Neural progenitor cell (in vitro differentiated cells): ENCODE measurements at places on chromosomes 3 and 15. TPM values are rescaled to one million over a fixed set of nuclear protein-coding genes. Genes with fewer than 3 reads are reported as not detected.
A peak's percentile ranks its signal among the peaks of the same experiment; 100 is the strongest.

- DNase-seq, result no peak
These were observed 58.2 kb upstream of the NR2E3 start for GRCh38 chr15:71752128-71752527.

- DNase-seq, result no peak
These were observed 178.8 kb upstream of the SNTN start for GRCh38 chr3:63473641-63474166.

GRCh38 chr3:129230311-129231019, 18.9 kb upstream of the COPG1 start:
- no peak for DNase-seq

DNA sequence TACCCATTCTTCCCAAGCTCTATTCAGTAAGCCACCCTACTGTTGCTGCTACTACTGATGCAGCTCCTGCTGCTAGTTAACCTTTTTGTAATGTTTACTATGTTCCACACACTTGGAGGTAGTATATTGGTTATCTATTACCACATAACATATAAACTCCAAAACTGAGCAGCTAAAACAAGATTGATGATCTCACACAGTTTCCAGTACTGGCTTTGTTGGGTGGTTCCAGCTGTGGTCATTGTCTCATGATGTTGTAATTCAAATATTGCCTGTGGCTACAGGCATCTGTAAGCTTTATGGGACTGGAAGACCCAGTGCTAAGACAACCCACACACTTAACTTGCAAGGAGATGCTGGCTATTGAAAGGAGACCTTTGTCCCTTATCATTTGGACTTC, 556.2 kb upstream of the SUCLG2 start:
- no peak for DNase-seq

Gene CIDEC
- total RNA-seq, result not detected in 2 replicates

Gene MESP2
- total RNA-seq, result 0.19 TPM in 1 of 2 replicates, not detected in the other

GRCh38 chr3:113249111-113249510, 37.8 kb downstream of the BOC start:
- no peak for DNase-seq

- DNase-seq, result peak; percentile 17
These were observed 17.9 kb upstream of the ANKRD28 start for GRCh38 chr3:15815696-15816095.

GRCh38 chr3:159805411-159805772, 183.2 kb upstream of the IL12A start:
- DNase-seq, result no peak

- DNase-seq, result peak; percentile 43
These were observed 310.4 kb downstream of the PLCL2 start for GRCh38 chr3:17195192-17195611.

GRCh38 chr3:136186344-136186743, 9.8 kb downstream of the MSL2 start:
- DNase-seq, result no peak

DNA sequence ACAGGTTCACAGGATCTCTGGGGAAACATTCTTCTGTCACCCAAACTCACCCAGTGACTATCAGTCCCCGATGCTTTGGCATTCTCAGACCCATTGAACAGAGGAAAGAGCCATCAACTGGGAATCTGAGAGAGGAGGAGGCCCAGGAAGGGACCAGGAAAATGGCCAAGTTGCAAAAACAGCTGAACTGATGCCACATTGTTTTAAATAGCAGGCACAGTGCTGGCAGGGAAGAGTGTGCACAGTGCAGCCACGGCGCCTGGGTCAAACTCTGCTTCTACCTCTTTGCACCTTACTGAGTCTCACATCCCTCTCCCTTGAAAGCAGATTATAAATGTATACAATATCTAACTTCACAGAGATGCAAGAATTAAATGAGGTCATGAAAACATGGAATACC, 66.4 kb downstream of the SRGAP3 start:
- DNase-seq, result no peak

Gene STAB1
- 0.06 TPM in 1 of 2 replicates, not detected in the other for total RNA-seq

DNA sequence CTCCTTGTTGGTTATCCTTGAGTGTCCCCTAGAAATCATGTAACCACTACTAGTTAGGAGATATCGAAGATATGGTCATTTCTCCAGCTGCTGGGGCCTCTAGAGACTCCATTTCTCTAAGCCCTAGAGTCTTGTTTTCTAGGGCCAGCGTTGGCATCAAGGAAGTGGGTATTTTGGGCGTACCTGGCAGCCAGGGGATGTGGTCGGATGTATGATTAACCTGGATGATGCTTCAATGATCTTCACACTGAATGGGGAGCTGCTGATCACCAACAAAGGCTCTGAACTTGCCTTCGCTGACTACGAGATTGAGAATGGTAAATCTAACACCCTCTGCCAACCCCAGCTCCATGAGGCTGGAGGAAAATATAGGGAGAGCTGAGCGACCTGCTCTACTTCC, 325.5 kb downstream of the RYR3 start:
- DNase-seq, result no peak

GRCh38 chr3:12981306-12982275, 91.6 kb downstream of the IQSEC1 start:
- no peak for DNase-seq

- DNase-seq, result no peak
These were observed 39.0 kb downstream of the ESYT3 start for GRCh38 chr3:138473391-138473790.

- DNase-seq, result no peak
These were observed 391.9 kb upstream of the THRB start for GRCh38 chr3:24886501-24886900.

- DNase-seq, result peak; percentile 55
These were observed 4.6 kb downstream of the CACNA1D start for GRCh38 chr3:53498806-53499641.

Gene GDPGP1
- total RNA-seq, result 0.67 and 3.5 TPM in 2 replicates

- no peak for DNase-seq
These were observed 195.6 kb downstream of the UBE3A start for GRCh38 chr15:25242957-25243799.
